ENCODE measurements at places on chromosomes 3 and 15.

GRCh38 chr15:48565560-48566482 lies 79.7 kb downstream of the FBN1 start:
- peak; percentile 97 for DNase-seq

GRCh38 chr3:141839389-141839788 lies 37.1 kb upstream of the ATP1B3 start:
- no peak for DNase-seq

DNA sequence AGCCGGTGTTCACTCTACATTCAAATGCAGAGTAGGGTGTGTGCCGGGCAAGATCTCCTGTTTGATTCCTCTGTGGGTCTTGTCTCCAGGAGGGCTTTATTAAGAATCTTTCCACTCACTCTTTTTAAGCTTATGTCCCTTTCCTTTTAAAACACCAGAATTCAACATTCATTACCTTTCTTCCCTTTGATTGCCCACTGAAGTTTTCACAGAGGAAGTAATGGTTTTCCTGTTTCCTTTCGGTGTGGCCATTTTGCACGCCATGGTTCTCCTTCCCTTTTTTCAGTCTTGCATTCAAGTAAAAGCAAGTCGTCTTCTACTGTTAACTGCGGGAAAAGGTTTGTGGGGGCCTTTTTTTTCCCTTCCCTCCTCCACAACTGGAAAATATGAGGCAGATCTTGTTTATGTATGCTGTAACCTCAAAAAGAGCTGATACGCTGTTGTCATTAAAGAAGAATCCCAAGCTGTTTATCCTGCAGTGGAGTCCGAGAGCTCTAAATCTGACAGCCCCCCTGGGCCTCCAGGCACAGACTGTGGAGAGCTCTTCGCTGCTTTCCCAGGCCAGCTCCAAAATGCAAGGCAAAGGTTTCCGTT lies 40.5 kb downstream of the FILIP1L start:
- peak; percentile 93 for DNase-seq

DNA sequence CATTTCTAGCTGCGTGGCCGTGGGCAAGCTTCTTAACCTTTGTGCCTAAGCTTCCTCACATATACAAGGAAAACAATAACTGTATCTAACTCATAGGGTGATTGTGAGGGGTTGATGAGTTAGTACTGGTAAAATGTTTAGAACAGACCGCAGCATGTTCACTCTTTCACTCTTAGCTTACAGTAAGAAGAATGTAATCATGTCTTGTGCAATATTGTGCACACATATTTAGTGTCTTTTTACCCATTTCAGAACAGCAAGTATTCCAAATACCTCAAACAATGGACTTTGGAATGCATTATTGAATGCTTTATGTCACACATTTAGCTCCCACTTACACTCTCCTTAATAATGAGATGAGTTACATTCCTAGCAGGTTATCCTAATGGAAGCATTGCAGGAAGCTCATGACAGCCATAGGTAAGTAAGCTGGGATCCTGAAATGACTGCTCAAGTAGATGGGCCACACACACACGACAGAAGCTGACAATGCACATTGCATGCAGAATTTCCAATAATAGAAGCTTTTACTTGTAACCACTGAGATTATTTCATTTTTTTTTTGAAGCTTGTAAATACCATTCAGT lies 468.9 kb upstream of the WNT5A start:
- no peak for DNase-seq

GRCh38 chr3:55984626-55985025 lies 483.6 kb downstream of the ERC2 start:
- DNase-seq: peak; percentile 38

- DNase-seq: no peak
Observed at GRCh38 chr15:69876064-69876940, 221.4 kb downstream of the TLE3 start.

- DNase-seq: no peak
Observed at GRCh38 chr3:180223268-180223667, 186.5 kb upstream of the PEX5L start.

DNA sequence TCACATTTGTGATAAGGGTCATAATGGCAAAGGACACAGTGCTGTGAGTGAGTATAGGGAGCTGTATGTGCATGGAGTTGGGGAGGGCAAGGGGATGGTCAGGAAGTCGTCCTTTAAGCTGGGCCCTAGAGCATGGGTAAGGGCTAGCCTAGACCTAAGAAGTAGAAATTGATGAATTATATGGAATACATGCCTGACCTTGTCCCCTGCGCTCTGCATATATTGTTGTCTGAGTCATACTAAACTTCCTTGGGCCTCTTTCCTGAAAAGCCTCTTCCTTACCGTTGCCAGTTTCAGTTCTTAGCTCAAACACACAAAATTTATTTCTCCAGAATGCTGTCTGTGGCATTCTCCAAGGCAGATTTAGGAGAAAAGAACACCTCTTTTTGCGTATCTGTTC lies 4.6 kb downstream of the SNRK start:
- DNase-seq: no peak

All from fibroblast of skin of back (primary cell).